Activated CD4-positive, alpha-beta T cell treated with anti-CD3 and anti-CD28 coated beads for 24 hours (primary cell): ENCODE measurements at places on chromosomes 2 and 18.

DNA sequence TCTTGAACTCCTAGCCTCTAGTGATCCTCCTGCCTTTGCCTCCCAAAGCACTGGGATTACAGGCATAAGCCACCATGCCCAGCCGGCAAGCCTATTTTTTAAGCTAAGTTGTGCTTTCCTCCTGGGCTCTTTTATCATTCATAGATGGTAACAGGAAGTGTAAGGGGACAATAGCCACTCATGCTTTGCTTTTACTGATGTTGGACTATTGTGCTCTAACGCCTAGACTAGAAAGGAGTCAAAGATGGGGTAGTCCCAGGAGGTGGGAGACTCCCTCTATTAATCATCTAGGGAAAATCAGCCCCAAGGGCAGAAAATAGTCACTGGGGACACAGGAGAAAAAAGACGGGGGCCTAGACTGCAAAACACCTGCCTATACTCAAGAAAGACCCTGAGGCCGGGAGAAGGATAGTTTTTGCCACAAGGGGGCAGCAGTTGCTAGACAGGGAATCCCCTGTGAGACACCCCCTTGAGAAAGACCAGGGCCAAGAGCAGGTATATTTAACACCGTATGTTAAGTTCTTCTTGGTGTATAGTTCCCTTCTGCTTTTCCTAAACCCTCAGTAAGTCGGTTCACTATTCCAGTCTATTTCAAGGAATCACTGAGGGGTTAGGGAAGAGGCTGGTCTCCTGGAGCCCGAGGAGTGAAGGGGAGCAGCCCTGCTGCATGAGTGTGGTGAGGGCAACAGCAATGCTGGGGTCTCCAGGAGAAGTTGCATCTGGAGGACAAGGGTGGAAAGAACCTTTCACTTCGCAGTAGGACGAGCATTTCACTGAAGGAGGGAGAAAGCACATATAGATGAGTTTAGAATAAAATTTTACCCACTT lies 2.1 kb upstream of the CXCR1 start:
- DNase-seq, result peak; percentile 59

- DNase-seq, result no peak
Measured at GRCh38 chr2:168635065-168635577, 167.3 kb upstream of the NOSTRIN start.

DNA sequence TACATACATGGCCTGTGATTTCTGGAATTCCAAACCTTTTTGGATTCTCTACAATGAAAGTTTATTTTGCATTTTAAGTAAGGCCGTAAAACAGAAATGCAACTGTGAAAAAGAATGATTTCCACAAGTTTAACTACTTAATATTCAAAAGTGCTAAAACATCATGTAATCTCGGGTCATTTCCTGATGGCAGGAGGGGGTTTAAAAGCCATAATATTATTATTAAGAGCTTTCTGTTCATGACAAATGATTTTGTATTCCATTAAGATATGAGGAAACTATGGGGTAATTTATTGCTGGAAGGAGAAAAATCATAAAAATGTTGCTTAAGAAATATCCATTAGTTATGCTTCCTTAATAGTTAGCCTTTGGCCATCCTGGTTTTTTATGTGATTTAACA lies 65.7 kb downstream of the COL4A3 start:
- DNase-seq, result no peak

DNA sequence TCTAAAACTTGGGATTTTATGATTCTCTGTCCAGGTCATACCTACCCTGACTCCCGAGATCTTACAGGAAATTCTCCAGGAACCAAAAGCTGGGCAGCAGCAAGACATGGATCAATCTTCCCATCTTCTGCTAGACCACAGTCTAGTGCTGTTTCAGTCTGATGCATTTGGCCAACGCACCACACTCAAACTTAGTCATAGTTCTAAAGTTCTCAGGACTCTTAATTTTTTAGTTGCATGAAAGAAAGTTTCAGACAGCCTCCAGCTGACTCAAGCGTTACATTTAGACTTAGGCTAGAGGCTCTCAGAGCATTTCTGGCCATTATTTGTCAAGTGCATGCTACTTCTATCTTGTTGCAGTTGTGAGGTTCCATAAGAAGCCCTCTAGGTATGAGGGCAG lies 230.1 kb upstream of the CCDC150 start:
- no peak for DNase-seq

DNA sequence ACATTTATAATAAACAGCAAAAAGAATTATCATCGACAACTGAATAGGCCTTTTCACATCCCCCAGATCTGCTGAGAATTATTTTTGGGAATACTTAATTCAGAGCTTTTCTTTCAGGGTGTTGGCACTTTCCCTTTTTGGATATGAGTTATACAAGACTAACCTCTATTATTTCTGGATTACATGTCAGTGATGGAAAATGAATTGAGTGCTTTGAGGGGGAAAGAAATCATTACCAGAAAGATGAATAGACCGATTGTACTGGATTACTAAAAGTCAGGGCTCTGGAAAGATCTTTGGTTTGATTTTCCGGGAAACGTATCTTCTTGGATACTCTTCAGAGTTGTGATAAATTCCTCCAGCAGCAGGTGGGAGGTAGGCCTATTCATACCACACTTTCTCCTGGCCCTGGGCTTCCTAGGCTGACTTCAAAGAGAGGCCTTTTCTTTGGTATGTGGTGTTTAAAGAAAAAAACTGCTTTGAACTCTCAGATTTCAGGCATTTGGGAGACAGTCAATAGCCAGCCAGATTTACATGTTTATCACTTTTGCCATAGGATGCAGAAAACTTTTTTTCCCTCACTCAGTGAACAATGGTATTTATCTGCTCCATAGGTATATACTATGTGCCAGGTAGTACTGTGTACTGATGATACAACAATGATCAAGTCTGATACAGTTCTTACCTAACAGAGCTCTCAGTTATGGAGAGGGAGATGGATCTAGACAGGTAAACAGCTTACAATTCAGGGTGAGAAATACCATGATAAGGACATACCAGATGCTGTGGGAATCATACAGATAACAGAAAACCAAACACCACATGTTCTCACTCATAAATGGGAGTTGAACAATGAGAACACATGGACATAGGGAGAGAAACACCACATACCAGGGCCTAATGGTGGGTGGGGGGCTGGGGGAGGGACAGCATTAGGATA lies 63.3 kb upstream of the ACTR3 start:
- DNase-seq, result no peak

DNA sequence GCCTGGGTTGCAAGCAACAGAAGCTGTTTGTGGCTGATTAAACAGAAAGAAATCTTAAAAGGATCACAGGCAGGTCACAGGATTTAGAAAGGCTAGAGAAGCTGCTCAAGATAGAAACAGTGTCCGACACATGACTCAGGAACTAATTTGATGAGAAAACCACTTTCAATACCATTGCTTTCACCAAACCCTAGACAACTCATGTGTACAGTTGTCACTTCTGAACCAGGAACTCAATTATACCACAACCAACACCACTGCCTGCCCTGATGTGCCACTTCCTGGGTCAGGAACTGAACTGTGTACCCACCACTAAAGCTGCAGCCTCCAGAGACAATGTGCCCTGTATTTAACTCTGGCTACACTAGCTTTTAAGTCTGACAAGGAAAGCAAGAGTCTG lies 56.0 kb downstream of the TMEM247 start:
- DNase-seq, result no peak

DNA sequence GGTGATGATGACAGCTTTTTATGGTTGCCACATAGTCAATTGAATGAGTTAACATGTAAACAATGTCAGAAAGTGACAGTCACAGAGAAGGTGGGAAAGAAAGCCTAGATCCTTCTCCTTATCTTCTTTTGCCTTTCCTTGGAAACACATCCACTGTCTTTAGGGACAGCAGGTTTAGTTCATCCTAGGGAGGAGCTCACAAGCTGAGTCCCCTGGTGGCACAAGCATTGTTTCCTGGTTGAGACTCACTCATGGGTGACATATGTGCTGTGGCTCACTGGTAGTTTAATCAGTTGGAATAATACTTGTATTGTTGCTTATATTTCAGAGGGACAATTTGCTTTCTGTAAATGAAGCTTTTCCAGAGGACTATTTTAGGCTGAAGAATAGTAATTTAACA lies 598.5 kb downstream of the CNTNAP5 start:
- DNase-seq, result no peak

DNA sequence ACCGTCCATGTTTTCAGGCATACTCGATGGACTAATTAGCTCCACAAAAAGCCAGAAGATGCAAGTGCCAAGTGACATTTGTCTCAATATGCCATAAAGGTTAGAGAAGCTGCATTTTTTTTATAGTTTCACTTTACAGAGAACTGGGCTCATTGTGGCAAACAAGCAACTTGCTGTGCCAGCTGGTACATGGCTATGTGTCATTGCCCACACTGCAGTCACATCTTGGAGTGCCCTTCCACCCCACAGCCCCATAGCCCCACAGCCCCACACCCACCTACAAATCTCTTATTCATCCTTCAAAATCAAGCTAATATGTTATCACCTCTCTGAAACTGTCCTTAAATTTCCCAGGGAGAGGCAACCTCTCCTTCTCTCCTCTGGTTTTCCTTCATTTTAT lies 451.9 kb downstream of the ARHGAP15 start:
- no peak for DNase-seq

DNA sequence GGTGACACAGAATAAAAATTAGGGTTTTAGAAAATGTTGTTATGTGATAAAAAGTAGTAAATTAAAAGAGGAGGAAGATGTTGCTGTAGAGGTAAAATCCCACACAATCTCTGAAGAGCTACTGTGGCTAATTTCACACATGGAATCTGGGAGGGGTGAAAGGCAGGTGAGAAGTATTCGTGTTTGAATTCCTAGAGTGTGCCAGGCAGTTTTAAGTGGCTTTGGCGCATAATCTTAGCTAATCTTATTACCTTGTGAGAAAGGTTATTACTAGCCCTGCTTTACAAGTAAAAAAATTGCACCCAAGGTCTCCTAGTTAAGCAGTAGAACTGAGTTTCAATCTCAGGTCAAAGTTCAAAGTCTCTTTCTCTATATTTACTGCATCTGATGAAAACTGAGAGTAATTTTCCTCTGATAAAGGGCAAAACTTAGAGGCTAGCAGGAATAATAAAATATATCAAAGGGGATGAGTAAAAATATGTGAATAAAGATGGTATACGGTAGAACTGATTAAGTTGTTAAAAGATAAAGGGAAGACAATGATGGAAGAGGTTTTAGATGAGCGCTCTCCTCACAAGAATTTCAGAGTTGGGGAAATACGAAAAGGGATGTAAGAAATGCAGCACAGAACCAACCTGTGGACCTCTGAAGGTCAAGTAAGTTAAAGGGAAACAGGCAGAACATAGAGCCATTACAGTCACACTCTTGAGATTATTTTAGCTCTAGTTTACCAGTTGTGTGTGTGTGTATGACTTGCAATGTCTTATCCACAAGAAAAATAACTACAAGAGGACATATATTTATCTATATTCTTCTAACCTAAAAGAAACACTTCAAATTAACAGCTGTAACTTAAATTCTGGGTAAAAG lies 34.8 kb downstream of the GAREM1 start:
- no peak for DNase-seq

GRCh38 chr18:10062302-10063300 lies 148.8 kb downstream of the VAPA start:
- DNase-seq, result no peak

DNA sequence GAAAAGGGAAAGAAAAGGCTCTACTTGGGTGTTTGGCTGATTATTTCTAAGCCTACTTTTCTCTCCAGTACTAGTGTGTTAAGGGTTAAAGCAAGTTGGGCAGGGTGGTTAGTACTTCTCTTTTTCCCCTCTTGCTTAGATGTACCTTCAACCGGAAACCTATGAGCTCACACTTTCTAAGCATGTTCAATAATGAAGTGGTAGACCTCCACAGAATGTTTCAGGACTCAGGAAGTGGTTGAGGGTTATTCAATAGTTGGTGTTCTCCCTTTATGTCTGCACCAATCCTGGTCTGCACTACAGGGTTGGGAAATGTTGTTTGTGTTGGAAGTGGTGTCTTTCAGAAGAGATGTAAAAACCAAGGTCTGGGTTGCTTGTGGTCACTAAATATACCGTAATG lies 137.1 kb downstream of the ZEB2 start:
- DNase-seq, result no peak

DNA sequence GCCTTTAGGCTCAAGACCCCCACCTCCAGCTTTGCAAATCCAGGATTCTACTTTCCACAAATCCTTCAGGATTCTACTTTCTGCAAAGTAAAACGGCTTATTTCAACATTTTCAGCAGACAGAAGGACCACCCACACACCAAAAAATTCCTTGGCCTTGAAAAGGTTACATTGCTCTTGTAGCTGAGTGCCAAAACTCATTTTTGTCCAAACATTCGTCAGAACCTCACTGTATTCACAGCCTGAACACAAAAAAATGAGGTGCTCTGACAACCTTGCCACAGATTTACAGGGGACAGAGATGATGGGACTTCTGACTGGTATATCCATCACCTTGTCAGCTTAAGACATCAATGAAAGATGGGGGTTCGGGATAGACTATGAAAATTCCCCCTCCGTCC lies 63.0 kb upstream of the COX7A2L start:
- no peak for DNase-seq

GRCh38 chr2:218444692-218445357 lies 25.9 kb downstream of the VIL1 start:
- DNase-seq, result no peak

- DNase-seq, result no peak
Measured at GRCh38 chr2:168189835-168190569, 57.4 kb downstream of the STK39 start.
